Cortex of kidney (tissue), 1 donor: ENCODE measurements at places on chromosomes 4 and X.

DNA sequence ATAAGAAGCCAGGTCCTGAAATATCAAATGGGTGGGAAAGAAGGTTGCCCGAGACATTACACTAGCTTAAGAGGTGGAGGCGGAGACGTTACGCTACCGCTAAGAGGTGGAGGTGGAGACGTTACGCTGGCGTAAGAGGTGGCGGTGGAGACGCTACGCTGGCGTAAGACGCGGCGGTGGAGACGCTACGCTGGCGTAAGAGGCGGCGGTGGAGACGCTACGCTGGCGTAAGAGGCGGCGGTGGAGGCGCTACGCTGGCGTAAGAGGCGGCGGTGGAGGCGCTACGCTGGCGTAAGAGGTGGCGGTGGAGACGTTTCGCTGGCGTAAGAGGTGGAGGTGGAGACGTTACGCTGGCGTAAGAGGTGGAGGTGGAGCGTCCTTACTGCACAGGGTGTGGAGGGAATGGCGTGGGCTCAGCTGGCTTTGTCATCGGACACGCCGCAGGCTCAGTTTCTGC, 12.8 kb downstream of the CYP4V2 start:
- no peak for DNase-seq

DNA sequence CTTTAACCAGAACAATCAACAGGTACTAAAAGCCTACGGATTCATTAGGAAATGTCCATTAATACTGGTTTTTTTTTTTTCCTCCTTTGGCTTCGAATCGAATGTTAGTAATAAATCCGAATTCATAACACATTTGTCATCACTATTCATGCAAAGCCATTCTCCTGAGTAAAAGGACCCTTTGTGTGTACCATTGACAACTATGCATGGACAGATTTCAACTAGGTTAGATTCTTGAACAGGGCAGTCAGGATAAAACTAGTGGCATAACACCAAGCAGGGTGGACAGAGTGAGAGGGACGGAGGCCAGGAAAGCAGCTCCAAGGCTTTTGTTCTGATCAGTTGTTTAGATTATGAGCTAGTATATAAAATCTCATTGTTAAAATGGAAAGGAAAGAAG, 1722.0 kb upstream of the TENM3 start:
- DNase-seq, result no peak

- DNase-seq, result no peak
Observed at GRCh38 chr4:142705820-142706219, 140.3 kb downstream of the INPP4B start.

- no peak for DNase-seq
Observed at GRCh38 chr4:120355881-120356280, 289.2 kb upstream of the MAD2L1 start.

DNA sequence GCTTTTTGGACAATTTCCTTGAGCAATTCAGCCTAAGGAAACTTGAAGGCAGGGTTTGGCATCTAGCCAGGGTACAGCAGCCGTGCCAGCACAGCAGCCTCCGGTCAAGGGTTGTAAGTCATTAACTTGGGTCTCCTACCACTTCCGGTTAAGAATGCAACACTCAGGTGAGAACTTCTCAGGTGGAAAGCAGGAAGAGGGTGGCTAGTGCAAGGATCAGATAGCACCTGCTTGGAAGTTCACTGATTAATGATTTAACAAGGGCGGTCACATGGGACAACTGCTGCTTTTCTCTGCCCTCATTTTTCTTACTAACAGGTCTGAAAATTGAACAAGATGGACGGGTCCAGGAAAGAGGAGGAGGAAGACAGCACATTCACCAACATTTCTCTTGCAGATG, 30.1 kb upstream of the SCOC start:
- no peak for DNase-seq

- no peak for DNase-seq
Observed at GRCh38 chr4:73187325-73187724, 71.3 kb downstream of the ANKRD17 start.

GRCh38 chr4:97998203-97998602, 145.1 kb downstream of the STPG2 start:
- no peak for DNase-seq

- DNase-seq, result no peak
Observed at GRCh38 chrX:348461-349117, 30.0 kb upstream of the GTPBP6 start.

DNA sequence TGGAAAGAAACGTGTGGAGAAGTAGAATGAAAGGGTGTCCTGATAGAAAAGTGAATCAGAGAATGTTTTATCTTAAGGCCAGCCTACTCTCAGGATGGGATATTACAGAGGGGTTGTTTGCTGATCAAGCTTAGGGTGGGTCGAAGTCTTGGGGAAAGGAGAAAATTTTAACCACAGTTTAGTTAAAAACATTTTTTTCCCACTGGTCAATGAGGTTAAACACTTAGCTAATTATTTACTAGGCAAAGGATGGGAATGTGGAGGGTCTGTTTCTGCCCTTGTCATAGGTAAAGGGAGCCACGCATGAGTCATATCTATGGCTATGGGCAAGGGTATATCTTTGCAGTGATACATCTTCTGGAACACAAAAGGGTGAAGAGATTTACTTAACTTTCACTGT, 16.1 kb upstream of the SULT1E1 start:
- DNase-seq, result no peak

- DNase-seq, result no peak
Observed at GRCh38 chrX:13013363-13014110, 30.9 kb downstream of the FAM9C start.

DNA sequence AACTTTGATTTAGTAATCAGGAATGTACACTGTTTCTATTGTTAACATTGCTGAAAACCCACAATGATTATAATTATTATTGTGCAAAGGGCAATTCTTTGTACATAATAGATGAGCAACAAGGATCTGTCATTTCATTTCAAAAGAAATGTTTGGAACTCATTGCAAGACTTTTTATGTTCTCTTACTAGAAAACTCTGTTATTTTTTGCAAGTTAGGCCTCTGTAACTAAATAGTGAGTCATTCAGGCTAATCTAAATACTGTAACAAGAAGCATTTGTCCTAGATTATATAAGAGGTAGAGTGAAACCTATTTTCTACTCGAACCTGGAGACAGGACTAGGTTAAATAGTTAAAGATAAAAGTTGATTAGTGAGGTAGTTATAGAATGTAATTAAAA, 93.2 kb upstream of the FAM47B start:
- DNase-seq, result no peak

GRCh38 chrX:123976706-123977316, 15.3 kb downstream of the STAG2 start:
- no peak for DNase-seq

DNA sequence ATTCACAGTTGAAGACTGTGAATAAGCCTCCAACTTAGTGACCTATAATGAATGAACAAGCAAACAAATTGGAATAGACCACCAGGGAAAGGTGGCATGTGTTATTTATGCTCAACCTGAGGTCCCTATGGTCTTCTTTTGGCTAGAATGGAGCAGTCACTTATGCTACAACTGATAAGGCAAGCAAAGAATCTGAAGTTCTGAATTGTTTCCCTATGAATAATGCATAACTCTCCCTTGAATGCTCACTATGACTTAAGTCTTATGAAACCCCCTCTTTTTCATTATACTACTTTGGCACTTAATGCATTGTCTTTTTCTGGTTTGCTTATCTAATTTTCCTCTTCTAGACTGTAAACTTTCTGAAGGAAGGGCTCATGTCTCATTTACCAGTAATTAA, 2.6 kb downstream of the GIMD1 start:
- no peak for DNase-seq

DNA sequence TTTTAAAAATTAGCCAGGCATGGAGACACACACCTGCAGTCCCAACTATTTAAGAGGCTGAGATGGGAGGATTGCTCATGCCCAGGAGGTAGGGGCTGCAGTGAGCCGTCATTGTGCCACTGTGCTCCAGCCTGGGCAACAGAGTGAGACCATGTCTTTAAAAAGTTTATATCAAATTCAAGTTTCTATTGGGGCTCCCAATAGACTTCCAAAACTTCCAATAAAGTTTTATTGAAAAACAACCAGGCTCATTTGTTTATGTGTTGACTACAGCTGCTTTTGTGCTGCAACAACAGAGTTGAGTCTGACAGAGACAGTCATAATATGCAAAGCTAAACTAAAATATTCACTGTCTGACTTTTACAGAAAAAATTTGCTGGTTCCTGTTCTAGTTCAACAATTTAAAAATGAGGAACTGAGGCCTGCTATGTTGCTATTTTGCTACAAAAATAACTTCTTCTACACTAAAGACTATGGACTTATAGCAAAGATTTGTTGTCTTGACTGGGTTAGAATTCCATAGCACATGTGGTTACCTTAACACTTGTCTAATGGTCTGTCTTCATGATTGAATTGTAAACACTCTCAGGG, 63.3 kb upstream of the RELL1 start:
- no peak for DNase-seq

GRCh38 chr4:79184476-79184875, 141.4 kb downstream of the NAA11 start:
- DNase-seq, result no peak

DNA sequence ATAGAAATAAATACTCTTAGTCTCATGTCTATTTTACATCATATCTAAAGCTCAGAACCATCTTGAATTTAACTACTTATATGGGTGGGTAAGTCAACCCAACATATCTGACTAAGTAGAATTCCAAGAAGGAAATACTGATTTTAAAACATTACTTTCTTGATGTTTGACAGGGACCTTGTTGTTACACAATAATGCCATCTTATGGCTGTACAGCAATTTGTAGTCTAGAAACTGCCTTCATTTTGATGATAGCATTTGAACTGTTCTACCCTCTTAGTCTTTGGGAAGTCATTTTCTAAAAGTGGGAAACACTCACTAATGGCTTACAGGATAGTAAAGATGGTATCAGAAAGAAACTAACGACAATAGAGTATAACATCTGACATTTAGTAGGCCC, 929.5 kb downstream of the DMD start:
- DNase-seq, result no peak

- DNase-seq, result no peak
Observed at GRCh38 chrX:40459571-40460158, 121.1 kb upstream of the ATP6AP2 start.

- DNase-seq, result no peak
Observed at GRCh38 chrX:139429913-139430312, 100.6 kb upstream of the F9 start.

DNA sequence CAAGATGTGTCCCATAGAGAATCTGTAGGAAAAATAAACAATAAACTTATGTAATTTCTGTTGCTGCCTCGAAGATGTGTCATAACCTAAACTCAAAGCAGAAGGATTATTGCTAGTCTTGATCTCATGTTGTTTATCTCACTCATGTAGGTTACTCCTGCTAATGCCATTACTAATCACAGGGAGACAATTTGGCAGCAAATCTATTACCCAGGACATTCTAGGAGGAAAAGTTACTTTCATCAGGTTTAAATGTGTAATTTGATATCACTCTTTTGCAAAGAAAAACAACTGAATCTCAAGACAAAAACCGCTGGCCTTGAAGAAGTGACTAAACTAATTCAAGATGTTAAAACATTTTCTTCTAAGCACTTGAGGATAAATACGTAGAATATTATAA, 34.0 kb downstream of the LDOC1 start:
- no peak for DNase-seq

DNA sequence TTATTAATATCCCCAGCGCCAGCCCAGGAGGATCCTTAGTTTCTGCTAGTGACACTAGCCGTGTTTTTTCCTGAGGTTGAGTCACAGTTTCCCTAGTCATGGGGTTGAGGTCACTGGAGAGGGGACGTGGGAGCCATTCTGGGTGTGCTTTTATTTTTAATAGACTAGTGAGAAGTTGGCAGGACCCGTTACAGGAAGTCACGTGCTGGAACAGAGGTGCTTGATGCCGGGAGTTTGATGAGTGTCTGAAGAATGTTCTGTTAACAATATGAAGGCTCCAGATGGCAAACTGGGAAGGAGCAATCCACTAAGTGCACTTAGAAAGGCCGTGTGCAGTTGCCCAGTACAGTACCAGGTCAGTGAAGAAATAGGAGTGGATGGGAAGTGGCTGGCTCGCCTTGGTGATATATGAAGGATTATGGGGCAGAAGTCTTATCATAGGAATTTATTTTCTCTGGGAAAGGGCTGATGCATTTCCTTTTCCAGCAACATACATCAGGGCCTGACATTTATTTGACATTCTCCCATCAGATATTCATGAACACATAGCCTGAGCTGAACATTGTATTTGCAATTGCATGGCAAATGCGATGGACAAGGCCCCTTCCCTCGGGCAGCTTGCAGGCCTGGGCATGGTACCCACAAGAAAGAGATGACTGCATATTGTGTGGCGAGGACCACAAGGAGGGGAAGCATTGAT, 291.8 kb downstream of the FBXW7 start:
- no peak for DNase-seq

DNA sequence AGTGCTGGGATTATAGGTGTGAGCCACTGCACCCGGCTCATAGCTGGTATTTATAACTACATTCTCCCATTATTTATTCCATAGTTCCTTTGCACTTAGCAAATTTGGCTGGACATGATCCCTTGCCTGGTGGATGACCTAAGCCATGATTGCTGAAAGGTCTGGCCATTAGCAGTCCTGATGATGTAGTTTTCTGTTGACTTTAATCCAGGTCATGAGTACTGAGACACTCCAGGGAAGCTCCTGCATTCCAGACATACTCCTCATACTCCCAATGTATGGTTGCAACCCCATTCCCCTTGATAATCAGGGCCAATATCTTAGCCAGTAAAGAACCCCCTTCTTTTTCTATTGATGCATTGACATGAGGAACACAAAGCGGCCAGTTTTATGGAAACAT, 24.4 kb upstream of the MGST2 start:
- DNase-seq, result no peak

- no peak for DNase-seq
Observed at GRCh38 chrX:54695231-54695630, 102.8 kb downstream of the ITIH6 start.

GRCh38 chr4:182203872-182204411, 39.3 kb upstream of the TENM3 start:
- DNase-seq, result no peak

GRCh38 chr4:188639479-188640100, 500.3 kb downstream of the TRIML1 start:
- DNase-seq, result no peak

DNA sequence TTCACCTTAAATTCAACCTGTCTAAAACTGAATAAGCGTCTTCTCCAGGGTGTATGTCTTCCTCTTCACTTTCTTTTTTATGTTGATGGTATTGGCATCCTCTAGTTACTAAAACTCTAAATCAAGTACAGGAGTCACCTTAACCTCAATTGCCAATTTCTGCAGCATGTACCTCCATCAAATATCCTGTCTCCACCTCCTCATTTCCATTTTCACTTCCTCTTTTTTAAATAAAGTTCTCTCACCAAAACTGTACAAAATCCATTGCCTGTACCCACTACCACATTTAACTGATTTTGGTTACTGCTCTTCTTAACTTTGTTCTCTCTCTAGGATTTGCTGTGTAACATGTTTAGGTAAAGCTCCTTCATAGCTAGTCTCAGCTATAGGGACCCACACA, 9.2 kb upstream of the NPFFR2 start:
- DNase-seq, result no peak

GRCh38 chr4:13783800-13784411, 156.4 kb upstream of the BOD1L1 start:
- DNase-seq, result no peak
